ENCODE measurements at places on chromosomes 1 and 21.

DNA sequence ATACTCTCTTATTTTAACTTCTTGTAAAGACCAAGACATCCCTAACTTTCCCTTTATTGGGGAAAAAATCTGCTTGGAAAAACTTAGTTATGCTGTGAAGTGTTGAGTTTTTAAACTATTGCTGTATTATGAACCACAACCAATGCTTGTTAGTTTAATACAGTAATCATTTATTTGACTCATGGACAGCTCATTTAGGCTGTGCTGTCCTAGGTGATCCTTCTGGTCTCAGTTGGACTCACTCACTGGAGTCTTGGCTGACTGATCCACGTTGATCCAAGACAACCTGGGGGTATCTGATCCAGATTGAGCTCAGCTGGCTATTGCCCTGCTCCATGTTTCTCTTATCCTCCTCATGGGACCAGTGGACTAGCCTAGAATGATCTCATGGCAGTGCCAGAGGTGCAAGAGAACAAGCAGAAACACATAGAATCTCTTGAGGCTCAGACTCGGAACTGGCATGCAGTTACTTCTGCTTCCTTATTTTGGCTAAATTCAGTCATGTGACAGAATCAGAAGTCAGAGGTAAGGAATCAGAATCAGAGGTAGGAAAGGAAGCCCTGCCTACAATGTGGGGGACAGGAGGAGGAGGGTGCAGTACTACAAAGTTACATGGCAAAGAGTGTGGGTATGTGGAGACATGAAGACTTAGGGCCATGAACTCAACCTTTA is 156.5 kb downstream of the FGGY start:
- no peak for DNase-seq

GRCh38 chr1:64680599-64680998 is 64.3 kb upstream of the RAVER2 start:
- DNase-seq = no peak

DNA sequence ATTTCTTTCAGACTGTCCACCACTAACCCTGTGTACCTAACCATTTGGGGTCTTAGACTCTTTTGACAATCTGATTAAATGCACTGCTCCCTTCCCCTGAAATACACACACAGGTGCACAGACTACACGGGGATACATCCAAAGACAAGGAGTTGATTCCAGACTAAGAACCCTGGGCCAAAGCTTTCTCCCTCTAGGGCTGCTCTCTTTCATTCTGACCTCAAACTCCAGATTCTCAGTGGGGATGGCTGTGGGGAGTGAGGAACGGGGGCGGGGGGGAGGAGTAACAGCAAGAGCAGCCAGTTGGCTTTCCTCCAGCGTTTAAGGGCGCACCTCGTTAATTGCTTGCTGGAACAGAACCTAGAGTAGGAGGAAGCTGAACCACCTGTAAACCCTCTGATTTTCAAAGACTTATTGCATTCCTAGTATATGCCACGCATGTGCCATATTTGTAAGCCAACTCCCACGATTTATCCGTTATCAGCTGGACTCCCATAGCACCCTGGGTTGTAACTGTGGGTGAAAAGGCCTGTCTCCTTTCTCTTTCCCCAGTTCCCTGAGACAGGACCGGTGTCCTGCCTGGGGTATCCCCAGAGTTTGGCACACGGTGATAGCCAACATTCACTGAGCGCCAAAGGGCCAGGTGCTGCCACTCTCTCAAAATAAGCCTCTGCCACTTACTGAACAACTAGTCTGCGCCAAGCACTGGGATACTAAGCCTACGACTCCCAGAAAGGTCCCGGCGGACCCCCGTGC is 920 bp downstream of the MTHFR start:
- DNase-seq = peak; percentile 59

- DNase-seq = no peak
Observed at GRCh38 chr1:26284597-26285347, 4.9 kb downstream of the SH3BGRL3 start.

GRCh38 chr21:26842300-26842699 is 2.9 kb downstream of the ADAMTS1 start:
- DNase-seq = peak; percentile 50

GRCh38 chr1:15573477-15573876 is 11.4 kb downstream of the AGMAT start:
- no peak for DNase-seq

DNA sequence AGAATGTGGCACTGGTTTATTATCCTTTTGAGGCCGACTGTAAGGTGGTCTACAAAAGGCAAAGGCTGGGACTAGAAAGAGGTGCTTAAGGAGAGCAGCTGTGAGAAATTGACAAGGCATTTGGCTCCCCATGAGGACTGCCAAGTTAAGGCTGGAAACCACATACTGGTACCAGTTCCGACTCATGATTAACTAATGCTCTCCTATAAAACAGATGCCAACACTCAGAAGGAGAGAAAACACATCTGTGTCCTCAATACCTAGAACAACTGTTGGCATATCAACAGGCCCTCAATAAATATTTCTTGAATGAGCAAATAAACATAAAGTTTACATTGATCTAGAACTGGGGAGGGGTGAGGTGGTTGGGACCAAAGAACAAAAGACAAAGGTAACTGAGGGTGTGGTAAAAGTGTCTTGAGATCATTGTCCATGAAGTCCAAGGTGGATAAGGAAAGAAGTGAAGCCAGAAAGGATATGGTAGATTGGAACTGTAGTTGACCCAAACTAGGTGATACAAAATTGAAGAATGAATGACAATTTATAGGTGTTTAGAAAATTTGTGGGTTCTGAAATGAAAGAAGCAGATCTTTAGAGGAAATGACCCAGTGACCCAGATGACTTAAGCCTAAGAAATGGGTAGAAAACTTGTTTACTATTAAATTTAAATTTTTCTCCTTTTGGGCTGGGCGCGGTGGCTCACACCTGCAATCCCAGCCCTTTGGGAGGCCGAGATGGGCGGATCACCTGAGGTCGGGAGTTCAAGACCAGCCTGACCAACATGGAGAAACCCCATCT is 16.9 kb upstream of the MCL1 start:
- no peak for DNase-seq

DNA sequence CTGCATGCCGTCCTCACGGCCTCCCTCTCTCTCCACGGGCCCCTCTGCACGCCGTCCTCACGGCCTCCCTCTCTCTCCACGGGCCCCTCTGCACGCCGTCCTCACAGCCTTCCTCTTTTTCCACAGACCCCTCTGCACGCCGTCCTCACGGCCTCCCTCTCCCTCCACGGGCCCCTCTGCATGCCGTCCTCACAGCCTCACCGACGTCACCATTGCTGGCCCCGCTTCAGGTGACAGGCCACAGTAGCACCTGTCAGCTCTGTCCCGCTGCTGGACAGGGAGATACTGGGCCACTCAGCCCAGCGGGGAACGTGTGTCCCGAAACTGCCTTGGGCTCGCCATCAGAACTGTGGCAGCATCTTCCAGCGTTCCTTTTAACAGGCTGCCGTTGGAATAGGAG is 82.8 kb upstream of the COL6A1 start:
- no peak for DNase-seq

DNA sequence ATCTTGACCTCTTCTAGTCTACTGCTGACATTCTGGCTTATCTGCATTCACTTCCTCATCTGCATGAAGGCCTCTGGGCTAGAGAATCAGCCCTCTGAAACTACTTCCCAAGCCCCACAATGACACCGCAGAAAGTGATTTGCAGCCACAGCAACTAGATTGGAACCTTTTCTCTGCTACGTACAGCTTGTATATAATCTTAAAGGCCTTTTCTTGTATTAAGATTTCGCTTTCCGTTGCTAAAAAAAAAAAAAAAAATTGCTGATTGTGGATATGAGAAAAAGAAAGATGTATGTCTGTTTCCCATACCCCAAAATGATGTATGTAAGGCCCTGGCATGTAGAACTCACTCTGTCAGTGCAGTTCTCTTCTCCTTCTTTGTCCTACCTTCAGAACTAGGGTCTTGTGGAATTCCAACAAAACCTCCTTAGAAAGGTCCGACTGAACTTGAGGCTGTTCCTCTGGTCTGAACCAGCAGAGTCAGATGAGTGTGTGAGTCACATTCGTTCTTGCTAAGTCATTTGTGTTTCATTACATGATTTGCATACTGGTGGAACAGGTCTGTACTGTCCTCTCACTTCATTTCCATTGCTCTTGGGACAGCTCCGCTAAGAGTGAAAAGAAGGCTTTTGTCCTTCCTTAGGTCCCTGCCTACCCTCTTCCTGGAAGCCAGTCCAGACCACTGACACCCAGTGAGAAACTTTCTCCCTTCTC is 62.7 kb downstream of the PLPP3 start:
- no peak for DNase-seq

- DNase-seq = no peak
Observed at GRCh38 chr1:112971006-112971405, 15.0 kb upstream of the SLC16A1 start.

DNA sequence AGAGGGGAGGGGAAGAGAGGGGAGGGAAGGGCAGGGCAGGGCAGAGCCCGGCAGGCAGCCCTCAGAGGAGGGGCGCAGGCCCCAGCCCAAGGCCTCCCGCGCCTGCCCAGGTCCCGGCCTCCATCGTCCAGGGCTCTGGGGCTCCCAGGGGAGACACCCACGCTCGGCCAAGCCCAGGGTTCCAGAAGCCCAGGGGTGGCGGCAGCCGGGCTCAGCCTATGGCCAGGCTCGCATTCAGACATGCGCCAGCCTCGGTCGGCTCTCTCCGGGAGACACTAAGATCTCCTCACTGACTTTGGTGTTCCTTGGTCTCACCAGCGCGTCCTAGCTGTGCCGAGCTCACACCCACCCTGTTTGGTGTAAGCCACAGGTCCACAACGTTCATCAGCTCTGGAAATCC is 7.1 kb upstream of the ANKRD65 start:
- no peak for DNase-seq

GRCh38 chr21:14530592-14530991 is 15.5 kb downstream of the SAMSN1 start:
- DNase-seq = no peak

DNA sequence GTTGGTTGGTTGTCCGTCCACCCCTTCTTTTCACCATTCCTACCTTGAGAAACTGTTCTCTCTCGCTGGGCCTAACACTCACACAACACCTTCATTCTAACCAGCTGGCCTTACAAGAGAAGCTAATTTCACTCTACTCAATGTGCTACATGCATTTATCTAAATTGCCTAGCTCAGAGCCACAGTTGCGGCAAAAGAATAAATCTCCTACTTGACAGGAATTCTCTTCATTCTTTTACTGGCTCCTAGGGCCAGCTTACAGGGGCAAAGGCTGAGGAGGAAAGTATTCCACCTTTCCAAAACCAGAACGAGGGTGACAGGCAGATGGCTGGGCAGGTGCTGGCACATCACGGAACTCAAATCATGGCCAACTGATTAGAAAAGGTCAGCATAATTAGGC is 6.5 kb downstream of the F3 start:
- no peak for DNase-seq

DNA sequence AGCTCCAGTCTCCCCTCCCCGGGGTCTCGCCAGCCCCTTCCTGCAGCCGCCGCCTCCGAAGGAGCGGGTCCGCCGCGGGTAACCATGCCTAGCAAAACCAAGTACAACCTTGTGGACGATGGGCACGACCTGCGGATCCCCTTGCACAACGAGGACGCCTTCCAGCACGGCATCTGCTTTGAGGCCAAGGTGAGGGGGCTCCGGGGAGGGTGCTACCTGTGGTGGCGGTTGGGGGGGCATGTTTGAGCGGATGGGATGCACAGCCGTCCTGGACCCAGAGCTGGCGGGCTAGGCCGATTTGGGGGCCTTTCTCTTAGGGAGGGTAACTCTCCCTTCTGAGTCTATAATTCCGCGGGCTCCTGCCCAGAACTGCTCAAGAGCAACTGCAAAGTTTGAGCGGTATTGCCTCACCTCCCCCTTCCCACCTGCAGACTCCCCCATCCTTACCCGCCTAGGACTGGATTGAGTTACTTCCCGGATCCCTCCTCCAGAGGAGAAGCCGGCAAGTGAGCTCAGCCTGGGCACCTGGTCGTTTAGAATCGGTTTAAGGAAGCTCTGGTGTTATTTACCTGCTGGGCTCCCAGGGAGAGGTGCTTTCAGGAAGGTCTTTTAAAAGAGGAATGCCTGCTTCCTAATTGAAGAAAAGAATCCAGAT is 730 bp downstream of the NOS1AP start:
- DNase-seq = peak; percentile 26

- no peak for DNase-seq
Observed at GRCh38 chr1:42295816-42296215, 39.2 kb downstream of the FOXJ3 start.

- no peak for DNase-seq
Observed at GRCh38 chr1:7232441-7233236, 447.4 kb downstream of the CAMTA1 start.

DNA sequence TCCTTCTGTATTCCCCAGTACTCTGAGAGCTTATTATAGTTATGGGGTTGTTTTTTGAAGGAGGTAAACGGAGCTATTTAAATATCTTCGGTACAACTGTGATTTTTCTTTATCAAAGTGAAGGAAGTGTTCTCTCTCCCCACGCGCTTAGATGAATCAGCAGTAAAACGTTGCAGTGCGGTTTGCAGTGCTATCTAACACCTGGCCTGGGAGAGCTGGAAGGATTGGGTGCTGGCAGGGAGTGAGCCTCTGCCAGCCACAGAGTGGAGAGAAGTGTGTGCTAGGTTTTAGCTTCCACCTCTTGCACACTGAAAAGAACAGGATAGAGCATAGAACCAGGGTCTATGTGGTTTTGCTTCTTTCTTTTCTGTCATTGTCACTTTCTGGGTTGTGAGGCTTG is 165.9 kb downstream of the SDCCAG8 start:
- DNase-seq = peak; percentile 36

GRCh38 chr1:2587071-2587859 is 688 bp downstream of the PRXL2B start:
- DNase-seq = no peak

- no peak for DNase-seq
Observed at GRCh38 chr1:210736713-210737112, 397.2 kb downstream of the KCNH1 start.

GRCh38 chr1:101166583-101167120 is 70.2 kb upstream of the S1PR1 start:
- DNase-seq = no peak

DNA sequence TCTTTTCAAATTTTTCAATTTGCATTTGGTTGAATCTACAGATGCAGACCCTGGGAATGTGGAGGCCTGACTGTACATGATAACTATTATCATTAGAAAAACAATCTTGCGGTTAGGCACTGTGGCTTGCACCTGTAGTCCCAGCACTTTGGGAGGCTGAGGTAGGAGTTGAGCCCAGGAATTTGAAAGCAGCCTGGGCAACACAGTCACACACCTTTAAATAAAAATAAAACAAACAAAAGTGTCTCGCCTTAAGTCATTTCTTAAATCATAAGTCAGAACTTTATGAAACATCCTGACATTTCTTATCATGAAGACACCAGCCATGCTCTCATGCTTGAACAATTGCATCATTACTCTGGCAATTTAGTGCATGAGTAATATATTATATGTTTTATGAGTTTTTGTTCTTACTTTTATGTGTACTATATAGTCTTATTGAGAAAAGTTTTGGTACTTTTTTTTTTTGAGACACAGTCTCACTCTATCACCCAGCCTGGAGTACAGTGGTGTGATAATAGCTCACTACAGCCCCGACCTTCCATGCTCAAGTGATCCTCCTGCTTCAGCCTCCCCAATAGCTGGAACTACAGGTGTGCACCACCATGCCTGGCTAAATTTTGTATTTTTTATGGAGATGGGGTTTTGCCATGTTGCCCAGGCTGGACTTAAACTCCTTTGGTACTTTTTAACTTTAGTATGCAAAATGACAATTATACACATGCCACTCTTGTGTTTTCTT is 7.8 kb downstream of the TBX19 start:
- DNase-seq = no peak

- DNase-seq = no peak
Observed at GRCh38 chr1:44314452-44314851, 40.6 kb downstream of the ERI3 start.

GRCh38 chr1:209443361-209443931 is 140.1 kb upstream of the CAMK1G start:
- DNase-seq = no peak

Data from femur (tissue), 1 donor.